Naive thymus-derived CD4-positive, alpha-beta T cell (primary cell): ENCODE measurements at places on chromosomes 4 and X.

DNA sequence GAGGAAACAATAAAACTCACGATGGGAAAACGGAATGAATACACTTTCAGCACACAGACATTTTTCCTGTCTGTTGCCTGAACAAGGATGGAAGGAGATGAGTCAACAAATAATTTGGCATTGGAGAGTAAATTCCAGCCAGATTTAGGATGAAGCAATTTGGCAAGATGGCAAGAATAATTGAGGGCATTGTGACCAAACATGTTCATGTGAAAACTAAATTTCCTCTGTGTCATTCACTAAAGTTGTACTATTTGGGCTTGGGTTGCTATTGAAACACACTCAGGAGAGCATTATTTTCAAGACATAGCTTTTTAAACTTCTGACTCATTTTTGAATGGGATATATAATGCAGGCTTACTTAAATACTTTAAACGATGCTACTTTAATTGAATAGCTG is 1614.4 kb downstream of the PCDH19 start:
- no peaks in the 10 kb centered on the region for H3K4me1 ChIP-seq
- H3K36me3 ChIP-seq, result no peaks in the 10 kb centered on the region
- no peak for DNase-seq
- no peak overlapping the region for H3K27ac ChIP-seq

DNA sequence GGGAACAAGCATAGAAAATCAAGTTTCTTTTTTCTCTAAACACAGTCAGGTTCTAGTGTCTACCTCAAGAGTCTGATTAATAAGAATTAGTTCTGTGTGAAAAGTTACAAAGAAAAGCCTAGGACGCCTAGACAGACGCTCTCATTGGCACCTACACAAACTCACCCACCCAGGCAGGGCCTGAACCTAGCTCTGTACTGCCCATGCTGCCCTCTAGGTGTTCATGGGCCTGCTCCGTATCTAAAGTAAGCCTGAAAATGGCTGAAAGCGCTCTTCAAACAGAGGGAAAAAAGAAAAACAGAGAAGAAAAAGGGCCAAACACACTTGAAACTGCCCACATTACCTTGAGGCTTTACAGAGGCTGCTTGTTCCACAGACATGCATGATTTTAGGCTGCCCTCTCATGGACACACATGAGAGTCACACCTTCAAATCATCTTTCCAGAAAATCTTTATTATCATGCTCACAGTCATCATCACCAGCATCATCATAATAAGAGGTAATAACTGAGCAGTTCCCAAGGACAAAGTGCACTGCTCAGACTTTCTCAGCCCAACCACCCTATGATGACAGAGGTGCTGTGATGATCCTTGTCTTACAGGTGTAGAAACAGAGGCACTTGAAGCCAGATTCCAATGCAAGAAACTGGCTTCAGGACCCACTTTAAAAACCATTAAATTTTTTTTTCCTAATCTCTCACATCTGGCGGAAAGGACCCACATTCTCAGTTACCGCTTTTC is 49.6 kb downstream of the MAP7D2 start:
- DNase-seq, result peak; percentile 30
- H3K4me3 ChIP-seq, result no peak overlapping the region
- no peaks in the 10 kb centered on the region for H3K36me3 ChIP-seq
- H3K27me3 ChIP-seq, result no peaks in the 10 kb centered on the region
- H3K27ac ChIP-seq, result no peak overlapping the region
- H3K4me1 ChIP-seq, result no peaks in the 10 kb centered on the region

DNA sequence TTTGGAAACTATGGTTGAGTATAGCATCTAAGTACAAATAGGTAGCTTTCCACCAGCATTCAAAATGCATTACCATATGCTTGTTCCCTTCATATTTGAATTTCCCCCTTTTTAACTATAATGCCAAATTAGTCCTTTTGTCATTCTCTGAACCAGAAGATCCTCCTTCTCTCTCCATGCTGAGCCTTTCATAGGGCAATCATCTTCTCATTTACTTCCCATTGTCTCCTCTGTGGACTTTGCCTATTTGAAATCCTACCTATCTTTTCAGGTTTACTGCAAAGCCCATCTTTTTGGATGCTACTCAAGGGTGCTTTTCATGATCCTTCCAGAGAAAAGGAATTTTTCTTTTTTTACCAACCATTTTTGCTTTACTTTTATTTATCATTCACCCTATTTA is 54.7 kb downstream of the DKK2 start:
- H3K36me3 ChIP-seq, result no peaks in the 10 kb centered on the region
- H3K27ac ChIP-seq, result no peak overlapping the region
- no peaks in the 10 kb centered on the region for H3K27me3 ChIP-seq
- DNase-seq, result no peak
- H3K4me3 ChIP-seq, result no peak overlapping the region

- no peaks in the 10 kb centered on the region for H3K36me3 ChIP-seq
- DNase-seq, result no peak
- no peaks in the 10 kb centered on the region for H3K4me1 ChIP-seq
- H3K27ac ChIP-seq, result no peak overlapping the region
- H3K4me3 ChIP-seq, result no peak overlapping the region
Observed at GRCh38 chrX:43641691-43642090, 14.4 kb upstream of the MAOA start.

GRCh38 chr4:169485086-169485485 is 127.3 kb downstream of the NEK1 start:
- no peaks in the 10 kb centered on the region for H3K4me1 ChIP-seq
- H3K27ac ChIP-seq, result no peak overlapping the region

- no peak overlapping the region for H3K27ac ChIP-seq
- no peak for DNase-seq
- no peaks in the 10 kb centered on the region for H3K36me3 ChIP-seq
- no peak overlapping the region for H3K4me3 ChIP-seq
- no peaks in the 10 kb centered on the region for H3K4me1 ChIP-seq
Observed at GRCh38 chr4:52638717-52639116, 20.4 kb downstream of the USP46 start.

- no peaks in the 10 kb centered on the region for H3K27me3 ChIP-seq
- H3K36me3 ChIP-seq, result no peaks in the 10 kb centered on the region
- H3K27ac ChIP-seq, result no peak overlapping the region
- H3K4me3 ChIP-seq, result no peak overlapping the region
Observed at GRCh38 chrX:30918480-30918879, 29.4 kb upstream of the TAB3 start.

- H3K4me1 ChIP-seq, result no peaks in the 10 kb centered on the region
- no peaks in the 10 kb centered on the region for H3K27me3 ChIP-seq
- no peaks in the 10 kb centered on the region for H3K36me3 ChIP-seq
Observed at GRCh38 chr4:4321951-4322688, 32.1 kb downstream of the ZBTB49 start.

- no peaks in the 10 kb centered on the region for H3K27me3 ChIP-seq
- peak; percentile 48 for DNase-seq
- no peak overlapping the region for H3K27ac ChIP-seq
- H3K4me1 ChIP-seq, result peaks cover 19% of the 10 kb centered on the region
Observed at GRCh38 chr4:48109413-48110263, 24.4 kb downstream of the TXK start.

- no peaks in the 10 kb centered on the region for H3K4me1 ChIP-seq
- no peak overlapping the region for H3K27ac ChIP-seq
- no peaks in the 10 kb centered on the region for H3K27me3 ChIP-seq
- no peak for DNase-seq
Observed at GRCh38 chrX:31236231-31236630, 164.4 kb upstream of the FTHL17 start.

DNA sequence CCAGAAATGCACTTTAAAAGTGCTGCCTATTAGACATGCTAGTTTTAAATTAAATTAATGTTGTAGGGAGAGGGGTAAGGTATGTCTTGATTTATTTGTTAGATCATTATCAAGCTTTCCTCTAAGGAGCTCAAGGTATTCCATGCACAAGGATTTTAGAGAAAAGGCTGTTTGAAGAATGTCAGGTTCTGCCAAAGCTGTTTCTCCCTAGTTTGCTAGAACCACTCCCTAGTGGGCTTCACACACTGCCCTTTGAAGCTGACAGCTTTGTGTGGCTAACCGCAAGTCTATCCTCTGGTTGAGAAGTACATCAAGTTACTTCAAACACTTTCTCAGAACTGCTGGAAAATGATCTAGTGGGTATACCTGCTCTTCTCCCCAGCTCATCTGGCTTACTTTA is 32.3 kb downstream of the RASL11B start:
- no peak overlapping the region for H3K27ac ChIP-seq
- H3K4me1 ChIP-seq, result no peaks in the 10 kb centered on the region
- H3K4me3 ChIP-seq, result no peak overlapping the region
- no peaks in the 10 kb centered on the region for H3K27me3 ChIP-seq
- H3K36me3 ChIP-seq, result no peaks in the 10 kb centered on the region

GRCh38 chrX:115462406-115462805 is 98.6 kb upstream of the PLS3 start:
- no peaks in the 10 kb centered on the region for H3K4me1 ChIP-seq
- DNase-seq, result no peak
- H3K36me3 ChIP-seq, result no peaks in the 10 kb centered on the region
- H3K27ac ChIP-seq, result no peak overlapping the region

- no peaks in the 10 kb centered on the region for H3K36me3 ChIP-seq
- H3K27ac ChIP-seq, result no peak overlapping the region
- no peaks in the 10 kb centered on the region for H3K27me3 ChIP-seq
- DNase-seq, result no peak
- H3K4me1 ChIP-seq, result no peaks in the 10 kb centered on the region
Observed at GRCh38 chr4:66279084-66279483, 608.8 kb upstream of the EPHA5 start.

DNA sequence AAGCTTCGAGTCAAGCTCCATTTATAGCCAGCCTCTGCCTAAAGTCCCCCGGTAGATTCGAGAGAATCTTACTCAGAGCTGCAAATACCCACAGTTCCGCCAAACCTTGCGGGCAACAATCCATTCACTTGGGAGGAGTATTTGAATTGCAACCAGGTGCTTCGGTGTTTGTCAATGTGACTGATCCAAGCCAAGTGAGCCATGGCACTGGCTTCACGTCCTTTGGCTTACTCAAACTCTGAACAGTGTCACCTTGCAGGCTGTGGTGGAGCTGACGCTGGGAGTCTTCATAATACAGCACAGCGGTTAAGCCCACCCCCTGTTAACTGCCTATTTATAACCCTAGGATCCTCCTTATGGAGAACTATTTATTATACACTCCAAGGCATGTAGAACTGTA is 11.2 kb downstream of the CD40LG start:
- peaks cover 77% of the 10 kb centered on the region for H3K4me1 ChIP-seq
- peak overlapping the region; percentile 79 for H3K27ac ChIP-seq
- H3K36me3 ChIP-seq, result peaks cover 8% of the 10 kb centered on the region
- H3K4me3 ChIP-seq, result peak overlapping the region; percentile 18
- no peaks in the 10 kb centered on the region for H3K27me3 ChIP-seq

- peaks cover 3% of the 10 kb centered on the region for H3K36me3 ChIP-seq
- DNase-seq, result no peak
- no peak overlapping the region for H3K4me3 ChIP-seq
- no peaks in the 10 kb centered on the region for H3K27me3 ChIP-seq
Observed at GRCh38 chrX:56803850-56804681, 75.0 kb downstream of the NBDY start.

DNA sequence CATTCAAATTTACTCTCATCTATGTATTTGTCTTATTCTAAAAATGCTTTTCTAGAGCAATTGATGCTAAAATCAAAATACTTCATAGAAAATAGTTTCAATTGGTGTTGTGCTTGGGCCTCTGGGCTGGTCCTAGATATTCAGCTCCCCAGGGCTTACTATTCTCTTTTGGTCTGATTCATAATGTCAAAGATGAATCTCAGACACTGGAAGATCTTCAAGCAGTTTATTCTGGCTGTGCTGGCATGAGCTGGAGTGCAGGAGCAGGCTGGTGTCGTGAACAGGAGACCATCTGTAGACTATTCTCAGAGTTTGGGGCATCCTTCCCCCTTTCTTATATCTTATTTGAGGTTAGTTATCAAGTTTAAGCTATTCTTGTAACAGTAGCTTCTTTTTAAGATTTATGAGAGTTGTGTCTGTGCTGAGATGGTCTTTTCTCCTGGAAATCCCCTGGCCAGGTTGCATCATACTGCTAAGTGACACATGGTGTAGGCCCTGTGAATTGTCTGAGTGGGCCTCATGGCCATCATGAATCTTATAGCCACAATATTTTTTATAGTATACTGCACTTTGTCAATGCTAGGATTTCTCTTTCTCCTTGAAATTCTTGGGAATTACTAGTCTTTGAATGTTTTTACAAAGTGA is 1624.0 kb upstream of the IGFBP7 start:
- no peaks in the 10 kb centered on the region for H3K36me3 ChIP-seq
- H3K4me1 ChIP-seq, result no peaks in the 10 kb centered on the region
- no peaks in the 10 kb centered on the region for H3K27me3 ChIP-seq
- no peak overlapping the region for H3K4me3 ChIP-seq
- no peak overlapping the region for H3K27ac ChIP-seq

DNA sequence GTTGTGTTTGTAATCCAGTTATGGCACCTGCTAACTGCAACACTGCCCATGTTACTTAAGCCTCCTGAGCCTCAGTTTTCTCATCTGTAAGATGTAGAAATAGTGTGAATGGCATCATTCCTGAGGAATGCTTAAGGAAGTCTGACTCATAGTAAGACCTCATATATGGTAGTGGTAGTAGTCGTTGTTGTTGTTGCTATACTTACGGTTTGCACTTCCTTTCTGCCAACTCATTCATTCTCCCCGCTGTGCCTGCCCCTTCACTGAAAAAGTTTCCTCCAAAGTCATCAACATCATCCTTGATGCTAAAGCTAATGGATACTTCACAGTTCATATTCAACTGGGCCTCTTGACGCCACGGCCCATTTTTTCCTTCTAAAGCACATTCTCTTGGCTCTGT is 54.2 kb upstream of the SPANXN3 start:
- no peaks in the 10 kb centered on the region for H3K36me3 ChIP-seq
- no peak overlapping the region for H3K27ac ChIP-seq
- no peaks in the 10 kb centered on the region for H3K27me3 ChIP-seq
- no peak for DNase-seq
- no peak overlapping the region for H3K4me3 ChIP-seq

DNA sequence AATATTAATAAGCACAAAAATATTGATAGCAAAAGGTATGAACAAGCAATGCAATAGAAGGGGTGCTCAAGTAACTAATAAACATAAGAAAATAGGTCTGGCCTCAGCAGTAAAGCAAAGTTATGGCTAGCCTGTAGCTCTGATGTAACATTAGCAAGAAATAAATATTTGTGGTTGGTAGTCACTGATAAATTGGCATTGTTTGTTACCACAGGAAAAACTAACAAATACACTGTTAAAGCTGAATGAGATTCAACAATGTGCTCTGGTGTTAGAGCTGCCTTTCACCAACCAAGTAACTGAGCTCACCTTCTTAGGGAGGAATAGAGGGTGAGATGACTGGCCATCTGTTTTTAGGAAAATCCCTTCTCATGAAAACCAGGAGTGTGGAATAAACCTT is 71.4 kb downstream of the AREG start:
- H3K4me3 ChIP-seq, result no peak overlapping the region
- H3K4me1 ChIP-seq, result no peaks in the 10 kb centered on the region
- no peaks in the 10 kb centered on the region for H3K36me3 ChIP-seq

DNA sequence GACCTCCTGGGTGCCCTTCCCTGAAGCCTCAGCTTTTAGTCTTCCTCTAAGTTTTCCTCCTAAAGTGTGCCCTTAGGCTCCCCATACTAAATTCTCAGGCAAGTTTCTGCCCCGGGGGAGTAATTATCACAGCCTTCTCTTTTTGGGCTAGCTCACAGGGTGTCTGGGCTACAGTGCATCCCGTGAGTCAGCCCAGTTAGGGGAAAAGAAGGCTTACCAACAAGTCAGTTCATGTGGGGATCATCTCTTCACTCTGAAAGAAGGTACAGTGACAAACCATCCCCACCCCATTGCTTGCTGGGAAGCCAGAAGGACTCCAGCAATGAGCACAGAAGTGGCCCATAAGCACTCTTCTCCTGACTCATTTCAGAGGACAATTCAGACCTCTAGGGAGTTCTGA is 134.7 kb upstream of the FAM9C start:
- H3K4me1 ChIP-seq, result peaks cover 10% of the 10 kb centered on the region
- H3K36me3 ChIP-seq, result no peaks in the 10 kb centered on the region
- DNase-seq, result no peak
- no peak overlapping the region for H3K27ac ChIP-seq
